ENCODE measurements at places on chromosomes 13 and 19. TPM values are rescaled to one million over a fixed set of nuclear protein-coding genes. Genes with fewer than 3 reads are reported as not detected.

GRCh38 chr19:12833418-12833737 lies 1.0 kb downstream of the RTBDN start:
- no peak for DNase-seq

- DNase-seq, result no peak
Observed at GRCh38 chr19:16548956-16549355, 6.7 kb upstream of the CHERP start.

DNA sequence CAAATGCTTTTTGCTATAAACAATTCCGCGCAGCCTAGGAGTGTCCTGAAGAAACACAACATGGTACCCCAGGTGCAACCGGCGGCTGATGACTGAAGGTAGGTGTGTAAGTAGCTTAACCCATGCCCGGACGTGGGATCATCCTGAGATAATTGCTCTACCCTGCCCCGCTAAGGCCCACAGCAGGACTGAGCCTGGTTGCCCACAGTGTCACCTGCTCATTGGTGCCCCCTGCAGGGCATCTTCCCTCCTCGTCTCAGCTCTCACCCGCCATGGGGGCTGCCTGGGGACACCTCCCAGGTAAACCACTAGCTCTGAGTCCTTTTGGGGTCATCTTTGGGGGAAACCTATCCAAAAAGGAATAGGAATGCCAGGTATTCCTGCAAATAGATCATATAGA lies 22.3 kb downstream of the TMEM161A start:
- DNase-seq, result no peak

- DNase-seq, result no peak
Observed at GRCh38 chr19:34265221-34265650, 10.9 kb downstream of the GARRE1 start.

GRCh38 chr13:74715718-74716117 lies 581.5 kb upstream of the KLF12 start:
- no peak for DNase-seq

DNA sequence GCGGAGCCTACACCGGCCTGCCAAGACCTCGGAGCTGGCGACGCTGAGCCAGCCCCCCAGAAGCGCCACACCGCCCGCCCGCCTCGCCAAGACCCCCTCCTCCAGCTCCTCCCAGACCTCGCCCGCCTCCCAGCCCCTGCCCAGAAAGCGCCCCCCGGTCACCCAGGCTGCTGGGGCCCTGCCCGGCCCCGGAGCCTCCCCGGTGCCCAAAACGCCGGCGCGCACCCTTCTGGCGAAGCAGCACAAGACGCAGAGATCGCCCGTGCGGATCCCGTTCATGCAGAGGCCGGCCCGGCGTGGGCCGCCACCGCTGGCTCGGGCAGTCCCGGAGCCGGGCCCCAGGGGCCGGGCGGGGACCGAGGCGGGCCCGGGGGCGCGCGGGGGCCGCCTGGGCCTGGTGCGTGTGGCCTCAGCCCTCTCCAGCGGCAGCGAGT lies 10.2 kb downstream of the C19orf25 start:
- DNase-seq, result no peak

- no peak for DNase-seq
Observed at GRCh38 chr19:30325676-30326392, 46.4 kb upstream of the ZNF536 start.

- DNase-seq, result no peak
Observed at GRCh38 chr19:3167533-3168272, 10.9 kb upstream of the S1PR4 start.

DNA sequence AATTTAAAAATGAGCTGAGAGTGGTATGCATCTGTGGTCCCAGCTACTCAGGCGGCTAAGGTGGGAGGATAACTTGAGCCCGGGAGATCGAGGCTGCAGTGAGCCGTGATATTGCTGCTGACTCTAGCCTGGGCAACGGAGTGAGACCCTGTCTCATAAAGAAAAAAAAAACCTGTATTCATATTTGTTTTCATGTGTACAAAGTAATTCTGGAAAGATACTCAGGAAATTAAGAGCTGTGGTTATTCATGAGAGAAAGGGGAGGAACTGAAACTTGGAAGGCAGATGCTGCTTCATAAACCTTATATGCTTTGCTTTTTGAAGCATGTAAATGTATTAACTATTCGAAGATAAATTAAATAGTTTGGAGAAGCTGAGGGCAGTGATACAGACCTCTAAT lies 8.8 kb upstream of the RLN3 start:
- no peak for DNase-seq

- DNase-seq, result no peak
Observed at GRCh38 chr13:113553511-113554332, 30.8 kb upstream of the TFDP1 start.

The DENND1C gene
- total RNA-seq, result not detected

The FUT2 gene
- total RNA-seq, result not detected

The YJEFN3 gene
- total RNA-seq, result 0.61 TPM

The CEACAM7 gene
- total RNA-seq, result not detected

The ZNF135 gene
- total RNA-seq, result 2.5 TPM

The B3GNT8 gene
- not detected for total RNA-seq

Data from Caki2 (cell line).